Bronchial epithelial cell (primary cell): ENCODE measurements at places on chromosomes 4 and X. TPM values are rescaled to one million over a fixed set of nuclear protein-coding genes. Genes with fewer than 3 reads are reported as not detected.

Gene ZNF711
- total RNA-seq = 2.6 and 3.1 TPM in 2 replicates

Gene GCNA
- total RNA-seq = 1.6 and 1.7 TPM in 2 replicates

- DNase-seq = no peak
These were observed 85.5 kb downstream of the BMPR1B start for GRCh38 chr4:94843216-94843615.

DNA sequence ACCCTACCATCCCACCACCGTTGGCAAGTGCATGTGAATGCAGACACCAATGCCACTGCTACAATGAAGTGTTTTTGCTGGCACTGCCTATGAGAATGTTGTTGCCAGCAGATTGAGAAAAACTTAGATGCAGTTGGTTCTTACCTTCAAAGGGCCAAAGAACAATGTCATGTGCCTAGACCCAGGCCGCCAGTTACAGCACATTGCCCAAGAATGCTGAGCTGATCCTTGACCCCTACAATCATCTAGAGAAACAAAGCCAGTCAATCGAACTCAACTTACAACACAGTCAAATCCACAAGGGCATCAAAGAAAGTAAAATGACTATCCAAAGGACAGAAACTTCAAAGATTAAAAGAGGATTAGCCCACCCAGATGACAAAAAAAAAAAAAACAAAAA, 102.4 kb upstream of the SPIN4 start:
- DNase-seq = no peak

- DNase-seq = peak; percentile 33
These were observed 134.7 kb downstream of the PALLD start for GRCh38 chr4:168631241-168632162.

GRCh38 chrX:51825436-51825835, 68.0 kb upstream of the MAGED1 start:
- no peak for DNase-seq
